ENCODE measurements at places on chromosomes 16 and 17.

DNA sequence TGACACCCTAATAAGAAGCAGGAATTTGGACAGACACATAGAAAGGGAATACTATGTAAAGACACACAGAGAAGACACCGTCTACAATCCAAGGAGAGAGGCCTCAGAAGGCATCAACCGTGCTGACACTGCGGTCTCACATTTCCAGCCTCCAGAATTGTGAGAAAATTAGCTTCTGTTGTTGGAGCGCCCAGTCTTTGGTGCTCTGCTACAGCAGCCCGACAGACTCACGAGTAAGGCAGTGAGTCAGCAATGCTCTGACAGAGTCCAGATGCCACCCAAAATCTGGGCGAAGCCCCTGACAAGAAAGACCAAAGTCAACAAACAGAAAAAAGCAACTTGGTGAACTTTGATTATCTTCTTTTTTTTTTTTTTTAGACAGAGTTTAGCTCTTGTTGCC, 32.5 kb upstream of the RAI1 start:
- DNase-seq: no peak

GRCh38 chr16:28607116-28607623, 2.7 kb downstream of the SULT1A1 start:
- no peak for DNase-seq

DNA sequence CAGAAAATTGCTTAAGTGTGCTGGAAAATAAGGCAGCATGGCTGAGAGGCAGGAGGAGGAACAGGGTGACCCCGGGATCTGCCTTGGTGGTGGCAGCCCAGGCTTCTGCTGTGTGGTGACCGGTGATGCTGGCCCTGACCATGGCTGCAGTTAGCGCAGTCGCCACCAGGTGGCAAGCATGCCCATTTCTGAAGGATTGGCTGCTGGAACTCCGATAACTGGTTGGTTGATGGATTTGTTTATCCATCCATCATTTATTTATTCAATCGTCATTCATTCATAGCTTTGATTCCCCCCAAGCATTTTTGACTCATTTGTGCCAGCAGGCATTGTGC, 29.1 kb upstream of the ITGA3 start:
- DNase-seq: peak; percentile 80

- DNase-seq: peak; percentile 78
These were observed 3.7 kb downstream of the SOCS3 start for GRCh38 chr17:78356101-78356713.

- no peak for DNase-seq
These were observed 426.6 kb downstream of the MAF start for GRCh38 chr16:79173919-79174318.

DNA sequence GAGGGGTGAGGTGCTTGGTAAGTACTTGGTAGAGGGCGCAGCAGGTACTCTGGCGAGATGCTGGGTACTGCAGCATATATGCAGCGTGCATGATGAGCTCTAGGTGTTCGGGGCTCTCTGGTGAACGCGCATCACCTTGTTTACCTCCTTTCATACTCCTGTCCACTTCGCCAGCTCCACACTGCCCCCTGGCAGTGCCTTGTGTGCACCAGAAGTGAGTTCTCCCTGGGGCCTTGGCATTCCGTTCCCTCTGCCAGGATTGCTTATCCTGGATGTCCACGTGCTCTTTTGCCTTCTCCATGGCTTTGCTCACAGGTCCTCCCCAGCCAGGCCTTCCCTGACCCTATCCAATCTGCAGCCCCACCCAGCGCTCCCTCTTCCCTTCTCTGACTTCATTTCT, 154.2 kb downstream of the MRM1 start:
- peak; percentile 15 for DNase-seq

DNA sequence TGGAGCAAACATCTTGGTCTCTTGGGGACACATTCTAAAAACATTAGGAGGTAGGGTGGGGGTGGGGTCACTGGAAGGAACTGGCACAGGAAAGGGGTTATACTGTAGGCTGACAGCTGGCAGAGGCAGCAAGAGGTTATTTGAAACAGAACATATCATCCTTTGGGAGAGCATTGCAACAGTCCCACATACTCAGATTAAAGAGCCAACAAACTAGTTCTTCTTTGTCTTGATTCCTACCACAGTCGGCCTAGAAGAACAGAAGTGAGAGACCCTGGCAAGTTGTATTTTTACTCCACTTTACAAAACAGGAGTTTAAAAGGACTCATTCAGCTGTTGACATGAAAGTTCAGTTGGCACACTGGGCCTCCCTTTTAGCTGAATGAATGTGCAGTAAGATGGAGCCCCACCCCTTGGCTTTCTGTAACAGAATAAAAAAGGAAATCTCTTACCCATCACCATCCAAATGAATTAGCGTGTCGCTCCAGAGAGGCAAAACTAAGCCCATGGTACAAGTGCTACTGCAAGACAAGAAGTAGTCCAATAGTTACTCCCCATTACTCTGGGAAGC, 54.6 kb upstream of the CORO6 start:
- no peak for DNase-seq

GRCh38 chr16:23071196-23072083, 77.8 kb downstream of the USP31 start:
- no peak for DNase-seq

GRCh38 chr16:1120577-1120941, 24.5 kb upstream of the C1QTNF8 start:
- DNase-seq: no peak
